ENCODE measurements at places on chromosomes 6 and 20. TPM values are rescaled to one million over a fixed set of nuclear protein-coding genes. Genes with fewer than 3 reads are reported as not detected.

DNA sequence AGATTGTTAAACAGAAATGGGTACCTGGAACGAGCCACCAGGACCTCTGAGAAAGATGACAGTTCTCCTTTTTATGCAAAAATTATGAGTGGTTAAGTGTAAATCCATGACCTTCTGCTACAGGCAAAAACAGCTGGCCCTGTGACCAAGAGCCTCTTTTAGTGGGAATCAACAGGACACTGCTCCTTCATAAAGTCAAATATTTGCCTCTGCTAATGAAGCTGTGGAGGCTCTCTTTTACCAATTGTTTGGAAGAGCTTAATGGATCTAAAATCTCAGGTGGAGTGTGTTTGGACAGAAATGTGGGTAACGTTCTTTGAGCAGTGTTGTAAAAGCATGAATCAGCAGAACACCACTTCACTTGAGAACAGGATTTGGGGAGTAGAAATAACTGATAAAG, 117.5 kb upstream of the PCSK2 start:
- DNase-seq, result no peak

- DNase-seq, result no peak
Observed at GRCh38 chr6:15930207-15930606, 198.7 kb upstream of the MYLIP start.

Gene CPXM1
- total RNA-seq, result 0.12 TPM

Gene METTL24
- total RNA-seq, result 2.5 TPM

Data from lower leg skin (tissue), 4 donors.